ENCODE measurements at places on chromosomes 11 and 22. TPM values are rescaled to one million over a fixed set of nuclear protein-coding genes. Genes with fewer than 3 reads are reported as not detected.

PPM1F gene
- 48.3 TPM for total RNA-seq

CAVIN3 gene
- total RNA-seq, result 301 TPM

TEAD1 gene
- total RNA-seq, result 120 TPM

SLC35F2 gene
- 8.1 TPM for total RNA-seq

LRRN4CL gene
- total RNA-seq, result 89.6 TPM

FIBIN gene
- 25.6 TPM for total RNA-seq
